ENCODE measurements at places on chromosomes 3 and 15.

DNA sequence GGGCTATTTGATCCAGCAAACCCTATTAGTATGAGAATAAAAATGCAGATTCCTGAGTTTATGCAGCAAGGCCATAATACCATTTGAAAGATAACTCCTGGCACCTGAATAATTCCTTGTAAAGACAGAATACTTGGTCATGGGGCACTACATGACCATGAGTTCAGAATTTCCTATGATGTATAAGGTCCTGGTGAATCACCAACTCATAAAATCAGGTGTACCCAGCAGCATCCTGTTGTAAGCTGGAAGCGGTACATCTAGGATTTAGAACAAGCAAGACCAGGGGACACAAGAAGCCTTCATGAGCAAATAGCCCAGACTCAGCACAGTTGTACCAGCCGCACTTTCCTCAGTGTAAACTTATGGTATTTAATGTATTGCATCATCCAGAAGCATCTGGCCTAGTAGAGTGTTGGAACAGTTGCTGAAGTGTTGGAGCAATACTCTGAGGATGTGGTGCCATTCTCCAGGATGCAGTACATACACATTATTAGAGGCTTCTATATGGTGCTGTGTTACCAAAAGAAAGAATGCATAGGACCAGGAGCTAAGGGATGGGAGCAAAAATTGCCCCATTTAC, 233.4 kb downstream of the SQOR start:
- no peak for DNase-seq

GRCh38 chr15:99333413-99333812, 82.1 kb downstream of the LRRC28 start:
- no peak for DNase-seq

DNA sequence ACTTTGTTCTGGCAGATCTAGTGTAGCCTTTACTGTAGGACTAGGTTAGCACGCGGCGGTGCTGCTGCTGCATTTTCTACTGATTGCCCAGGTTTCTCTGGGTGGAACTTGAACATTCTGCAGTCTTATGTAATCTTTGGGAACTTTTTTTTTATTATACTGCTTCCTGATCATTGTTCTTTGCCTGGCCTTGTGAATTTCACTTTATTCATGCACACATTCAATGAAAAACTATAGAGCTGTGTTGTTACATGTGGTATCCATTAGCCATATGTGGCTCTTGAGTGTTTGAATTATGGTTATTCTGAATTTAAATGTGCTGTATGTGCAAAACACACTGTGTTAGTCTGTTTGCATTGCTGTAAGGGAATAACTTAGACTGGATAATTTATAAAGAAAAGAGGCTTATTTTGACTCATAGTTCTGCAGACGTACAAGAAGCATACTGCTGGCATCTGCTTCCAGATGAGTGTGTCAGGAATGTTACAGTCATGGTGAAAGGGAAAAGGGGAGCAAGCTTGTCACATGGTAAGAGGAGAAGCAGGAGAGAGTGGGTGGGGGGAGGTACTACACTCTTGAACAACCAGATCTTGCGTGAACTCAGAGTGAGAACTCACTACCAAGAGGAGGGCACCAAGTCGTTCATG, 26.5 kb downstream of the MEF2A start:
- no peak for DNase-seq

DNA sequence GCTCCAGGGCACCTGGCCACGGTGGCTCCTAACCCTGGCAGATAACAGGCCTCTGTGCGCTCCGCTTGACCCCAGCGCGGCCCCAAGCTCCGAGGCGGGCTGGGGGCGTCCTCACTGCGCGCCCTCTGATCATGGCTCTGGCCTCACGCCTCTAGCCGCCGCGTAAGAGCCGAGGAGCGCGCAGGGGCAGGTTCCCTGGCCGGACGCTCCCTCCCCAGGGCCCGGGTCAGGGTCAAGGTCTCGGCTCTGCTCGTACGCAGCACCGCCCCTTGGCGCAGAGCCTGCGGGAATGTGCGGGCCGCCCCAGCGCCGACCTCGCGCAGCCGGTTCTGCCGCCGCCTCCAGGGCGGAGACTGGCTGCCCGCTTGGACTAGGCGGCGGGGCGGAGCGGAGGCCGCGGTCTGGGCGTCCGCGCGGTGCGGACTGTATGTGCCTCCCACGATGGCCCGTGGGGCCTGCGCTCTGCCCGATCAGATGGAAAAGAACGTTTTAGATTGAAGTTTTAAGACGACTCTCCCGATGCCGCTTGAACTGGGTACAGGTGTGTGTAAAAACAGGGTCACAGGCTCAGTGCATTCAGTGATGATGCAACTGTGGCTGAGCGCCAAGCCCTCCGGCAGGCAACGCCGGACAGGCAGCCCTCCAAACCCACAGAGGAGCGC, 40.8 kb downstream of the CHST14 start:
- DNase-seq, result peak; percentile 47

DNA sequence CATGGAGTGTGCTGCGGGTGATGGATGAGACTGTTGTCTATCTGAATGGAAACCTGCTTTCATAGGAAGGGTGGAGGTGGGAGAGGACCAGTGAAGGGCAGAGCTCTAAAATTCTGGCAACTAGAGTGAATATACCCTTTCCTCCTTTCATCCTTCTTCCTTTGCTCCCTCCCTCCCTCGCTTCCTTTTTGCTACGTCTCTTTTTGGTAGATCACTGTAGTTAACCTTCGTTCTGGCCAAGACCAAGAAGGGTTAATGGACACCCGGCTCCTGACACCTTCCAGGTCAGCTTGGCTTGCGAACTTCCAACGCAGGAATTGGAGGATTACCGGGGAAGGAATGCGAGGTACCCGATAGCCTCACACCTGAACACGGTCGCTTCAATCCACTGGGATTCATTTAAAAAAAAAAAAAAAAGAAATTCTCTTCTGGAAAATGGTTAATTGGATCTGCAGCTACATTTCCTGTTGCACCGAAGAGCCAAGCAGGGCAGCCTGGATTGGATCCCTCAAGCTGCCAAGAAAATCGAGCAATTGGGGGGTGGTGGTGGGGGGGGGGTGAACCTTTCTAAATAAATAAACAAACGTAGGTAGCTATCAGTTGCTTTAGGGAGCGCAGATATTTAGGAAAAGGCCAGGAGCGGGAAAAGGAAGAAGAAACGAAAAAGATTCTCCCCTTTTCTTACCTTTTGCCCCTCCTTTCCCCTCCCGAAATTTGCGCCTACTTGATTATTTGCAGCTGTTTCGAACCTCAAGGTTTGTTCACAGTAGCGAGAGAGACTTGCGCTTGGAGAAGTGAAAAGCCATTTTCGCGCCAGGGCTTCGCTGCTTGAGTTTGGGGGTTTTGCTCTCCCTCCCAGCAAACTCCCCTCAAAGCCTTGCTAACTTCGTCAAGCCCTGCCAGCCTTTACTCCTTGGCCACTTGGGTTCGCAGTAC, 9.5 kb upstream of the NR2F2 start:
- no peak for DNase-seq

DNA sequence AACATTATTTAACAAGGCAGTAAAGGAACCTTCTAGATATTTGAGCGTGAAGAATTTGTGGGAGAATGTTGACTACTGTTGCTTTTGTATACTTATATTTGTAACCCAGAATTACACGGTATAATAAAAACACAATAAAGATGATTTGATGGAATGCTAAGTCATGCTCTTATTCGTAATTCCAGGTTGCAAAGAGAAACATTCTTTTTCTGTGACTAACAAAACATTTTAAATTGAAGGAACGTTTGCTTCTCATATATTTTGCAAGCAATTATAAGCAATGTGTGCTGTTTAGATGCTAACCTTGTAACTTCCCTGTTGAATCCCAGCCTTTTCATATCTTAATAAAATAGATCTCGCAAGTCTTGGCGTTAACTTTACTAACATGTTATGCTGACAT, 124.4 kb upstream of the CGNL1 start:
- DNase-seq, result no peak

DNA sequence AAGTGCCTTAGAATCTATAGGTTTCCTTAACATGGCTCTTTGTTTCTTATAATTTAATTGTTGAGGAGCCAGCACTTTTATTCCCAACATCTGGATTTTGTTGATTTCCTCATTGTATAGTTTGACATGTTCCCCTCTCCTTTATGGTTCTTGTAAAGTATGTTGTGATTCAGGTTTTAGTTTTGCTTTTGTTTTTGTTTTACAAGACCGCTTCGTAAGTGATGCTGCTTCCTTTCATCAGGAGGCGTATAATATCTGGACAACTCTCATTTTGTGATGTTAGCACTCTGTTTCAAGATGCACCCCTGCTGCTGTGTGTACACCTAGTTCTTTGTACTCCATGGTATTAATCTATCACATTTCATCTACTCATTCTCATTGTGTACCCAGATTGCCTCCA, 48.7 kb downstream of the SLC49A4 start:
- DNase-seq, result no peak

DNA sequence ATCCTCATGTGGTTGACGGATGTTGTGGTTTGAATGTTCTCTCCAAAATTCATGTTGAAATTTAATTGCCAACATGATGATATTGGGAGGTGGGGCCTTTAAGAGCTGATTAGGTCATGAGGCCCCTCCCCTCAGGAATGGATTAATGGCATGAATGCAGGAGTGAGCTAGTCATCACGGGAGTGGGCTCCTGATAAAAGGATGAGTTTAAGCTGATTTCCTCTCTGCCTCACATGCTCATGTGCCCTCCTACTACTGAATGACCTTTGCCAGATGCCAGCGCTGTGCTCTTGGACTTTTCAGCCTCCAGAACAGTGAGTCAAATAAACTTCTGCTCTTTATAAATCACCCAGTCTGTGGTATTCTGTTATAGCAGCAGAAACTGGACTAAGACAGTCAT, 111.2 kb downstream of the MYO5A start:
- no peak for DNase-seq

Data from activated naive CD8-positive, alpha-beta T cell treated with anti-CD3 and anti-CD28 coated beads for 36 hours (primary cell).